Activated T-cell treated with anti-CD3 and anti-CD28 coated beads for 4 hours (primary cell): ENCODE measurements at places on chromosomes 2 and 18.

GRCh38 chr2:159138642-159139182 lies 147.8 kb downstream of the WDSUB1 start:
- no peak for DNase-seq

- no peak for DNase-seq
Measured at GRCh38 chr2:102010902-102011301, 19.1 kb downstream of the IL1R2 start.

GRCh38 chr2:84450288-84451227 lies 8.5 kb downstream of the SUCLG1 start:
- no peak for DNase-seq

DNA sequence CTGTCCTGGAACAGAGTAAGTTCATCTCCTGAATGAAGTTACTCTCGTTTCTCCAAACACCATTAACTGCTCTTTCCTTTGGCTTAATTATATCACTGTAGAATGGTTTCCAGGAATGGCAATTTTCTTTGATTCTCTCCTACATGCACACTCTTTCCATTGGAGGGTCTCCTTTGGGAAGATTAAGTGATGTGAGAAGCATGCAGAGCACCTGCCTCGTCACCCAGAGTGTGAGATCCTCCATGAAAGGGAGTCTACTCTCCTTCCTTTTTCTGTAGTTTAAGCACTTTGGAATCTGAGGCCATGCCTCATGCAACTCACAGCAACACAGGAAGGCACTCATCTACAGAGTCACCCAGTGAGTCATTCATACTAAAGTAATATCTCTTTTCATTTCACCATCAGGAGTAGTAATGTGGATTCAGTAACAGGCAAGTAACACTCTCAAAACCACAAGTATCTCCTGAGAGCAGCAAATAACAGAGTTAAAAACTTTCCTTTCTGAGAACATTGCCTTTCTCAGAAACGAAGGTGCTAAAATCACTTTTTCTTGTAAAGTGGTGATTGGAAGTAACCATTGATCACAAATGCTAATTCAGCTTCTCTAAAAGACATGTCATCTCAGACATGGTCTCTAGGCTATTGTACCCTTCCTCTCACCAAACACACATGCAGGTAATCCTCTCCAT lies 52.8 kb upstream of the IL1RL1 start:
- no peak for DNase-seq
